Stimulated activated CD8-positive, alpha-beta memory T cell treated with anti-CD3 and anti-CD28 coated beads, Interleukin-12 subunit alpha, Interleukin-12 subunit beta, amount 100 ng/mL, for 4 hours (primary cell): ENCODE measurements at places on chromosomes 2 and 18.

- no peak for DNase-seq
Observed at GRCh38 chr2:46075848-46076247, 221.4 kb upstream of the EPAS1 start.

DNA sequence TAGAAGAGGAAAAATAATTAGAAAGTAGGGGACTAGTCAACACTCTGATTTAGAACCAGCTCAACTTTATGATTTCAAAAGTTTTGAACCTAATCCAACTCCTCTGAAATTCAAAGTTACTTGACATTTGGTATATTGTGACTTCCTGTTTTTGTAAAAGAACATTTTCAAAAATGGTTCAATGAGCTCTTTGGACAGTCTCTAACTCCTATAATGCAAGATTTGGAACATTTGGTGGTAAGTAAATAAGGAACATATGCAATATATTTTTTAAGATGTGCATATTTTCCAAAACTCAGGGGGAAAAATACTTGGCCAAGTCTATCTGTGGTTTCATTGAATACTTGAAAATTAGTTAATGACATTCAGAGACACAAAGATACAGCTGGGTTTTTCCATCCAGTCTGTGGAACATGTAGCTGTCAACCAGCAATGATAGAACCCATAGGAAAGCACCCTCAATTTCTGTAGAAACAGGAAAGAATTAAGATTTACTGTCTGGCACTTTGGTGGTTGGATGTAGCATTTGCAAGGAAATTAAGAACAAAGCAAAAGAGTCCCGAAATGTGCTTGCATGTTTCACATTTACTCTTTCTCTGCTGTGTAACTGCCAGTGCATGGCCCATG lies 17.0 kb upstream of the ANKRD44 start:
- DNase-seq, result no peak

- DNase-seq, result no peak
Observed at GRCh38 chr18:75408554-75409506, 18.7 kb downstream of the SMIM21 start.

GRCh38 chr18:24763765-24764513 lies 303.5 kb downstream of the HRH4 start:
- no peak for DNase-seq

DNA sequence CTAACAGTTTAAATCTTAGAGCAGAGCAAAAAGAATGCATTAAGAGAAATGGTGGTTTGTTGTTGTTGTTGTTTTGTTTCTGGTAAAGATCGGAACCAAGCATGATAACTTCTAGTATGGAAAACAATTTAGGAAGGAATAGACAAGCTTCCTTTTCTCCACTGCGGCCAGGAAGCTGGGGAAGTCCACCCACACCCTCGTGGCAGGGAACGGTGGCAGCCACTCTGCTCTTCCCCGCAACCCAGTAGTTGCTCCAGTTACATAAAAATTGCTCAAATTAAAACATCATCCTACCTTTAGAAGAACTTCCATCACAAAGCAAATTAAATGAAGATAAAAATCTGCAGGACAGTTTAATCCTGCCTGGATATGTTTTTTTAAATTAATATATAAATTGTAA lies 113.0 kb downstream of the RBMS1 start:
- no peak for DNase-seq

DNA sequence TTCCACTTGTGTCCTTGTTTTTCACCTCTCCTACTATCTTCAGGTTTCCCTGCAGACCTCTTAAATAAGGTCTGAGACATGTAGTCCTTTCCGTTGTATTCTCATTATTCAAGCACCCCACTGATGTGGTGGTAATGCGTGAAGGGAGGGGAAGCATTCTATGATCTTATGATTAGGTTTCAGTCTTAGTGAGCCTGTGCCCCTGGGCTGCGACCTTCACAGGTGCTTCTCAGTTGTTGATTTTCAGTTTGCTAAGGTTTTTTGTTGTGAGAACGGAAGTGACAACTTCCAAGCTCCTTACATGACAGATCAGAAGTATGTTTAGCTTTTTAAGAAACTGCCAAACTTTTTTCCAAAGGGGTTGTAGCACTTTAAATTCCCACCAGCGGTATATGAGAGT lies 41.3 kb downstream of the VPS54 start:
- no peak for DNase-seq

- no peak for DNase-seq
Observed at GRCh38 chr2:206853915-206854314, 85.4 kb upstream of the CPO start.

DNA sequence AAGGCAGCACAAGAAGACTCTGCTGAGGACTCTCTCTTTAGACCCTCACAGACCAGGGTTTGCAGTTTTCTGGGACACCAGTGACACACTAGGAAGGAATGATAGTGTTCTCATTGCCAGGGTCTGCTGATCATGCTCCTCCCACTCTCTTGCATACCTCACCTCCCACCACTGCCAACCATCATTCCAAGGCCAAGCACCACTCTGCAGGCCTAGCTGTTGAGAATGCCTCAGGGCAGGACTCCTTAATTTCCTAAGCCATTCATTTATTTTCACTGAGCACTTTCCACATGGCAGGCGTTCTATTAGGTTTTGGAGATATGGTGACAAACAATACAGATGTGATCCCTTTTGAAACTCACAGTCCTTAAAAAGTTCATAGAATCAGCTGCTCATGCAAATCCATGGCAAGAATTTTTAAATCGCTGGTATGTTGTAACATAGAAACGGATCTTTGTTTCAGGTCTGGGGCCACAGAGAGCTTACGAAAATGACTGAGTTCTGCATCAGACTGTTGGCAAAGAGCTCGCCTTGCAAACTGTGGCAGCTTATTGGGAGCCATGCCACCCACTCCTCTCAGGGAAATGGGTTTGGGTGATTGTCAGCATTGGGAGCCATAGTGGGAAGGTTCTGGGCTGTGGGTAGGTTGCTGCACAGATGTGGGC lies 78.5 kb downstream of the XDH start:
- DNase-seq, result no peak

- DNase-seq, result no peak
Observed at GRCh38 chr2:224098481-224099230, 59.6 kb upstream of the SERPINE2 start.

- DNase-seq, result no peak
Observed at GRCh38 chr18:13163167-13163927, 55.2 kb upstream of the LDLRAD4 start.

GRCh38 chr2:84989422-84989821 lies 18.5 kb downstream of the KCMF1 start:
- no peak for DNase-seq

DNA sequence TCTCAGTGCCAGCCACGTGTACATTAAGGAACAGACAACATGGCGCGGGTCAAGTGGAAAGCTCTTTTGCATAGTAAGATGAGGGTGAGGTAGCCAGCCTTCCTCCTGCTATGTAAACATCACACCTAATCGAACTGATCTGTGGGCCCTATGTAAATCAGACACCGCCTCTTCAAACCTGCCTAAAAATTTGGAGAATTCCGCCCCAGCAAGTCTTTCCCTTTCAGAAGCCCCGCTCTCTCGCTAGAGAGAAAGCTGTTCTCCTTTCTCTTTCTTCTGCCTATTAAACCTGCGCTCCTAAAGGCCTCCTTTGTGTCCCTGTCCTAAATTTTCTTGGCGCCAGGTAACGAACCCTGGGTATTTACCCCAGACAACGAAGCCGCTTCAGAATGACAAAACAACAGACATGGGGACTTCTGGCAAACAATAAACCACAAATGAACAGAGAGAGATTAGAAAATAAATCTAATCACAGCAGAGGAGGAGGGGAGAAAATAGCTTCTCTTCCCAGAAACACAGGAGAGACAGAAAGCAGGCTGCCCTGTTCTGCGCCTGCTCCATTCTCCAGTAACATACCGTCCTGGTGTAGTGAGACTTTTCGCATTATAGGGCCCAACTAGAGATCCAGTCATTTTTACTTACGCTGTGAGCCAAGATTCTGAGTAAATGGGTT lies 31.9 kb upstream of the CYP1B1 start:
- DNase-seq, result no peak

DNA sequence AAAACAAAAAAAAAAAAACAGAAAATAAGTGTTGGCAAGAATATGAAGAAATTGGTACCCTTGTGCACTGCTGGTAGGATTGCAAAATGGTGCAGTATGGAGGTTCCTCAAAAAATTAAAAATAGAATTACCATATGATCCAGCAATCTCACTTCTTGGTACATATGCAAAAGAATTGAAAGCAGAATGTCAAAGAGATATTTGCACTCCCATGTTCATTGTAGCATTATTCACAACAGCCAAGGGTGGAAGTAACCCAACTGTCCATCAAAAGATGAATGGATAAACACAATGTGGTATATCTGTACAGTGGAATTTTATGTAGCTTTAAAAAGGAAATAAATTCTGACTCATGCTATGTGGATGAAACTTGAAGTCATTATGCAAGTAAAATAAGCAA lies 72.8 kb upstream of the POU3F3 start:
- DNase-seq, result no peak

DNA sequence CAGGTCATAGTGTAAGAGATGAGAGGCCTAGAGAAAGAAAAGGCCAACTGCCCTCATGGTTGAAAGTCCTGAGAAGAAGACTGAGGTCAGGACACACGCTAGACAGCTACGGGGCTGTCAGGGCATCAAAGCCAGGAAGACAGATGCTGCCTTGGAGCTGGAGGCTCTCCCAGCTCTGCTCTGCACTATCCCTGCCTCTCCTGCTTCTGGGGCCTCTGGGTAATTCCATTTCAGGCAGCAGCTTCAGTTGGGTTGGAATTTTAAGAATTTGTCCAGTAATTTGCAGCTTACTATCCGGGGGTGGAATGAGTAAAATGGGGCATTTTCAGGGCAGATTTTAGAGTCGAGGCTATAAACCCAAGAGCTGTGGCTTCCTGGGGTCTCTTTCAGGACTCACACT lies 76.2 kb upstream of the CTAGE1 start:
- DNase-seq, result no peak
